SW 1271 (cell line): ENCODE measurements at places on chromosomes 6 and 20.

DNA sequence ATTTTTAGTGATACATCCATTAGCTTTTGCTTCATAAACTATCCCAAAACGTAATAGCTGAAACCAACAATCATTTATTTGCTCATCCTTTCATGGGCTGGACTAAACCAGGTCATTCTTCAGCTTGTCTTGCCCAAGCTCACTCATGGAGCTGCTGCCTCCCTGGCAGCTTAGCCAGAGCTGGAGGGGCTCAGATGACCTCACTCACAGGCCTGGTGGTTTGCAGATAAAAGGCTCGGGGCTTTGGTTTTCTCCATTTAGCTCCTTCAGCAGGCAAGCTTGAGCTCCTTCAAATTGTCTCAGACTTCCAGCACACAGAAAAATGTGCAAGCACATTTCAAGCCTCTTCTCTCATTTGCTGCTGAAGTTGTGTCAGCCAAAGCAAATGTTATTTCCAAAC is 139.1 kb downstream of the BTBD3 start:
- no peak for DNase-seq

GRCh38 chr6:143696664-143697000 is 18.9 kb downstream of the PHACTR2 start:
- no peak for DNase-seq

- no peak for DNase-seq
Observed at GRCh38 chr6:138817799-138818198, 21.9 kb downstream of the ECT2L start.

DNA sequence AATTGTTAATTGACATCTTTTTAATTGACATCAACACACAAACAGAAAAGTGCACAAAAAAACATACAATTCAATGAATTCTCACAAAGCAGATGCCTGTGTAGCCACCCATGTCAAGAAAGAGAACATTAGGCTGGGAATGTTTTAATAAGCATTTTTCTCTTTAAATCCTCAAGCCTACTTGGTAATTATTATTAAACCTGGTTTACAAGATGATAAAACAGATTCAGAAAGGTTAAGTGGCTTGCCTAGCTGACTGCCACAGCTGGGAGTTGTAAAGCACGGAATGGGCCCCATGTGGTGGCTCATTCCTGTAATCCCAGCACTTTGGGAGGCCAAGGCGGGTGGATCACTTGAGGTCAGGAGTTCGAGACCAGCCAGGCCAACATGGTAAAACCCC is 90.0 kb upstream of the AKAP12 start:
- no peak for DNase-seq

DNA sequence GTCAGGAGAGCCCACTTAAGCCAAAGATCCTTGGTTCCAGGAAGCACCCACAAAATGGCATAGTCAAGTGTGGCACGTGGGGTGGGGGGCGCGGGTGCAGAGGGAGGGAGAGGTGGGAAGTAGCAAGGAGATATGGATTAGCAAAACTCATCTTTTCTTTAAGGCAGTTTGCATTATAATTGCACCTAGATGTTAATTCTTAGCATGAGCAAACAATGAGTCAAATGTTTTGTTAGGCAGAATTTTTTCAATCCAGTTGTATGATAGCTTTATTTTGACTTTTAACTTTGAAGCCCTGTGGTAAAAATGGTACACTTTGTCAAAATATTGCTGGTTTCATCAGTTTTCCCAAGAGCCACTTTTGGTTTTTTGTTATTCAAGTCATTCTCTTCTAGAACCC is 15.0 kb downstream of the SCAND1 start:
- no peak for DNase-seq

DNA sequence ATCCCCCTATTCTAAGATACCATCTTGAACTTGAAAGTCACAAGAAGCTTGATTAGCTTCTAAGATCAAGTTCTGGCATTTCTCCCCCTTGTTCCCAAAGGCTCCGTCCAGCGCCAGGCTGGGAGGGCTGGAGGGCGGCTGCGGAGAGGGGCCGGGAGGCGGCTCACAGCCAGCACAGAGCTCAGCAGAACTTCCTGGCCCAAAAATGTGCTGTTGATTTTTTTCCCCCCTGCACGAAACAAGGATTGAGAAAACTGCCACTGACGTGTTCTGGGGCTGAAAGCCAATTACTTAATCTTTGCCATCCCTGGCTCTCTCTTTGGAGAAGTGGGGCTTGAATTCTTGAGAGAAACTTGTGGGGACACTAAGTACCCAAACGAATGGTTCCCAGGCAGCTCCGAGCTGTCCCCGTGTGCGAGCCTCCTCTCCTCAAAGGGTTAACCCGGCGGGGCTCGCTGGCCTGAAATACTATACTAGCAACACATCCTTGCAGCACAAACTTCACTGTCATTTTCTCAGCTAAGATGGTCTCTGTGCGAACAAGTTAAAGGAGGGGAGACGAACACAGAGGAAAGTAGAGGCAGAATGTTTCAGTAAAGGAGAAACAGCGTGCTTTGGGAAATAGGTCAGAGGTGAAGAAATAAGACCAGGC is 452 bp downstream of the TRAF3IP2 start:
- no peak for DNase-seq

DNA sequence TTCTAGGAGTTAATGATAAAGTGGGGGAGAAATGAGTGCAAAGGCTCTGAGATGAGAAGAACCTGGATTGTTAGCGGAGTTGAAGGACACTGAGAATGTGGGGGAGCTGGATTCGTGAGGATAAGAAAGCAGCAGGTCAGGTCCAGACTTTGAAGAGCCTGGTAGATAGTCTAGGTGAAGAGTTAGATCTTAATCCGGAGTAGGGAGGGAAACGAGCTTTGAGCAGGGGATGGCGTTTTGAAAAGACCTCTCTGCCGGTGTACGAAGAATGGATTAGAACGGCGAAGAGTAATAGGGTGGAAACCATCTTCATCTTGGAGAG is 487 bp upstream of the PHF20 start:
- no peak for DNase-seq
